ENCODE measurements at places on chromosomes 12 and 14.

DNA sequence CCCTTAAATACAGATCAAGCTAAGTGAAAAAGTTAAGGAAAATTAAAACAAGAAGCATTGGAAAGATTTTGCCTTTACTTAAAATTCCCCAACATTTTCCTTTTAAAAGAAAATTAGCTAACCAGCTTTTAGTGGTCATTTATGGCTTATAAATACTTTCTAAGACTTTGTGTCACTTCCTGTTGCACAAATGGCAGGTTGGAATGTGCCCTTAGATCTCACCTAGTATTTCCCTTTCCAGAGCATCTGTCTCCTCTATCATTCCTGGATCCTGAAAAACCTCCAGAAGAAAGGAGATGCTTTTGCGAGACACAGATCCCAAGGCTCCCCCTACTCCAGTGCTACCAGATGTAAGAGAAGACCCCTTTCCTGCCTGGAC, 58.3 kb downstream of the ARF6 start:
- DNase-seq = no peak

DNA sequence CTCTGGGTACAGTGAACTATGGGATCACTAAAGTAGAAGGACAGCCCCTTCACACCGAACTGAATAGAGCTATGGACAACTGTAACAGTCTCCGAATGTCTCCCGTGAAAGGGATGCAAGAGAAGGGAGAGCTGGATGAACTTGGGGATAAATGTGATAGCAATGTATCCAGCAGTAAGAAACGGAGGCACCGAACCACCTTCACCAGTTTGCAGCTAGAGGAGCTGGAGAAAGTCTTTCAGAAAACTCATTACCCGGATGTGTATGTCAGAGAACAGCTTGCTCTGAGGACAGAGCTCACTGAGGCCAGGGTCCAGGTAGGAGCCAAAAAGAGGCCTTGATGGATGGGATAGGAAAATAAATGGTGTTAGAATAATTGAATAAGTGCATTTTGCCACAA, 3.5 kb downstream of the ALX1 start:
- DNase-seq = no peak

DNA sequence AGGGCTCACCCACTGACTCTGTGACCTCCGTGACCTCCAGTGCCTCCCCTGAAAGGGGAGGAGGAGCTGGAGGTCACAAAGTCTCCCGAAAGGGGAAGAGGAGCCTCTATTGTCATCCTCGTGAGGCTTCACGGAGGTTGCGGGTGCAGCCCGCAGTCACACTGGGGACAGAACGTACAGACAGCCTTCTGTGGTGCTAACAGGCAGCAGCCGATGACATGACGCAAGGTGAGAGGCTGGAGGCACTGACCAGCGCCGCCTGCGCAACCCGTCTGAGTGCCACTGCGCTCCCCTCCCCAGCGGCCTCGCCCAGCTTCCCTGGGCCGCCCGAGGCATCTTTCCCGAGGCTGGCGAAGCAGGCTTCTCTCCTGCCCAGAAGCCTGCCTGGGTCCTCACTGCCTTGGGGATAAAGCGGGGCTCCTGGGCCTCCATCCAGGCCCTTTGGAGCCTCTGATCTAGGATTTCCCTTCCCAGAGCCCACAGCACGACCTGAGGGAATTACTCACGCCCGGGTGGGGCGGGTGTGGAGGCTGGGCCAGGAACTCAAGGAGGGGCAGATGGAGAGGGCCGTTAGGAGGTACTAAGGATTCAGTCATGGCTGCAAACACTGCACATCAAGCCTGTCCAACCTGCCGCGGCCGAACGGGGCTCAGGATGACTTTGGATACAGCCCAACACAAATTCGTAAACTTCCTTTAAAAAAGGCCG, 12.3 kb upstream of the LBHD2 start:
- DNase-seq = no peak

- DNase-seq = no peak
Observed at GRCh38 chr12:109475993-109476806, 900 bp downstream of the KCTD10 start.

DNA sequence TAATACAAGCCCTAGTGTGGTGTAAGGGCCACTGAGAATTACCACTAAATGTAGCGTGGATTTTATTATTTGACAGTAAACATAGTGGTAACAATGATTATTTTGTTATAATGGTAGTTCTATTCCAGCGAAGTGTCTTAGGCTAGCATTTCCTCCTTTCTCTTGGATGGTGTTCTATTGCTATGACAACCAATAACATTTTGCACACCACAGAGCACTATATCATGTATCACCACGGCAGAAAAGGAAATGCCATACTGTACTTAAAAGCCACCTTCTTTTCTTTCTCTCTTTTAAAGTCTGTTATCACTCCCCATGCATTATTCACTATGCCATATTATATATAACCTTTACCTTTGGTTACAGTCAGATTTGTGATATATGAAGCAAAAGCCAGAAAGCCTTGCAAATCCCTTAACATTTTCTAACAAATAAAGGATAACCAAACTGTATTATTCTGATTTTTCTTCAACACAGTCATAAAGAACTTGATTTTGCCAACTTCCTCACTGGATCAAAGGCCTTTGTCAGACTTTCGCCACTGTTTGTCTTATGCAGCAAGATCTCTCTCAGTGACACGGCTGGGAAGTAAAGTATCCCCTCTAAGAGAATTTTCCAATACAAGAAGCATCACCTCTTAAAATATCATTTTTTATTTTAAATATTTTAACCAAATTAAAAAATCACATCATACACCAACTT, 195.8 kb downstream of the FOXN3 start:
- DNase-seq = no peak

GRCh38 chr12:119727600-119728443, 59.9 kb downstream of the PRKAB1 start:
- DNase-seq = no peak

GRCh38 chr12:103731539-103731938, 109.5 kb downstream of the NT5DC3 start:
- no peak for DNase-seq

- no peak for DNase-seq
Observed at GRCh38 chr14:63543826-63544406, 739 bp upstream of the PPP2R5E start.

- no peak for DNase-seq
Observed at GRCh38 chr12:67624355-67624754, 24.2 kb upstream of the DYRK2 start.

GRCh38 chr14:67599698-67600561, at the start of gene PIGH:
PIGH (minus strand) TSS chr14:67600268; CDS start chr14:67600203, 65 bp downstream.
- DNase-seq = peak; percentile 89

DNA sequence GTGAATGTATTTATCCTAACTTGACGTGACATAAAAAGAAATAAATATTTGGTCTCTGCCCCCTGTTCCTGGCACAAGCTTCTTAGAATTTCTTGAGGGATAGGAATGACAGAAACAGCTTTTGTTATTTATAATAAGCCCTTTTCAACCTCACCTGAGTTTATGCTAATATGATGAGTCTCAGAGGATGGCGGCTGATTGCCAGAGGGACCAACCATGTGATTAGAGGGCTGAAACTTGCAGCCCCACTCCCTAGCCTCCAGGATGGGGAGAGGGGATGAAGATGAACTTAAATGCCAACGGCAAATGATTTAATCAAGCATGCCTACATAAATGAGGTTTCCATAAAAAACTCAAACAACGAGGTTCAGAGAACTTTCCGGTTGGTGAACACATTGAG, 42.9 kb downstream of the DNAI7 start:
- DNase-seq = no peak

DNA sequence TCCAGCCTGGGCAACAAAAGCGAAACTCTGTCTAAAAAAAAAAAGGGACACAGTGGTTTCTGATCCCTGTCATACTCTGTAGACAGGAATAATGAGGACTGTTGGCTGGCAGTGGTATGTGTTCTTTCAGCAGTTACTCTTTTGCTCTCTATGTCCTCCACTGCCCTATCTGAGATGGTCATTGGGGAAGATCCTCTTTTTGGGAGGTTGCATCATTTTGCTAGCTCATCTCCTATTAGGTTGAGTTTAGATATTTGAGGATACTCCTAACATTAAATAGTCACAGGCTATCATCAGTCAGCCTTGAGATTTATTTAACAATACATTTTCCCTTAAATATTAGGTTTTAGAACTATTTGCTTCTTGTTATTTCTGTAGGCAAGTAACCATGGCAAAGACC, 5.9 kb upstream of the CCDC91 start:
- no peak for DNase-seq

DNA sequence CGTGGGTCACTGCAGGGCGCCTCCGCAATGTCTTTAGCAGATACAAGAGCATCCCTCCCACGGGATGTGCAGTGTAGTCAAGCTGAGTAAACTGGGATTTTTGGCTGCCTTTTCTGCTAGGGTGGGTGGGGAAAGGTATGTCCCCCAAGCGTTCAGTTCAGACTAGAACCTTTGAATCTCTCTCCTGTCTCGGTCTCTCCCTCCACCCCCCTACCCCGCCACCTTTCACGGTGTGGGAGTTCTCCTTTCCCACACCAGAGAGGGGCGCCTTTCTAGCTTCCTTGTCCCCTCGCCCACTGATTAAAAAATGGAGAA, 525 bp upstream of the FAR2 start:
- DNase-seq = no peak

- DNase-seq = no peak
Observed at GRCh38 chr14:21091821-21092272, 6.6 kb downstream of the ZNF219 start.

GRCh38 chr14:33435911-33436689, 497.4 kb downstream of the NPAS3 start:
- no peak for DNase-seq

DNA sequence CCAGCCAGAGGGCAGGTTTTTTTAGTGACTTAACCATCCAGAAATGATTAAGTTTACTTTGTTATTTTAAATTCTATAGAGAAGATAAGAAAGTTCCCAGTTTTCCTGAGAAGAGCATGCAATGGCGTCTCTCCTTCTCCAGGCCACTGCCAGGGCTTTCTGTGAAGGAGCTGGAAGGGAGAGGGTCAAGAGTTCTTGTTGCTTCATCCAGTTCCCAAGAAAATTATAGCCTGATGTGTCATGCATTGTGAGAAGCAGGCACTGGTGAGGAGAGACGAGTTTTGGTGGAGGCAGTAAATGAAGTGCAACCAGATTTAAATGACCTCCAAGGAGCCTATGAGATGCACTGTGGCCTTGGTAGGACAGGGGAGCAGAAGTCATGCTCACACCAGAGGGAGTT, 14.2 kb downstream of the ELK3 start:
- no peak for DNase-seq

DNA sequence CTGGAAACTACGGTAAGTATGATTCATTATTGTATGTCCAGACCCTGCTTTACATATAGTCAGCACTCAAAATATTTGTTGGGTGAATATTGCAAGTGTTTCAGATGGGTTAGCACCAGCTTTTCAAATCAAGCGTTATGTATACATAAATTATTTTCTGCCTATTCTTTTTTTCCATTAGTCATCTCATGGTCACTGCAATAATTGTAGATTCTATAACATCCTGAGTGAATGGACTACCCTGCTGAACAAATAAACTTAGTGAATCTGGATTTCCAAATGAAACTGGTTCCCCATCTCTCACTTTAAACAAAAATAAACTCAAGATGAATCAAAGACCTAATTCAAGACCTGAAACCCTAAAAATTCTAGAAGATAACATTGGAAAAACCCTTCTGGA, 152.3 kb downstream of the DIO2 start:
- no peak for DNase-seq

DNA sequence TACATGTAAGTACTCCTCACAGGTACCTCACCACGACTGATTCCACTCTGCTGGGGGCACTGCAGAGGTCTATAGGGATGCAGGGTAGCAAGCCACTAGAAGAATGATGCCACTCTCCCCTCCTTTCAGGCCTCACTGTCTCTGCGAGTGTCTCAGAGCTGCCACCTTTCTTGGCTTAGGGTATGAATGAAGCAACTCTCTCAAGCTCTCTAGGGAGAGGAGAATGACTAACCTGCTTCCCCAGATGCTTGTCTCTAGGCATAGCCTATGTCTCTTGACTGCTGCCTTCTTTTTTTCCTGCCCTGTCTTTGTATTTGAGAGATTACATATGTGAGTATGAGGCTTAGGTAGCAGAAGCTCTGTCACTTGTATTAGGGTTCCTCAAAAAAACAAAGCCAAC, 566.5 kb upstream of the ATP2B1 start:
- DNase-seq = no peak

- DNase-seq = no peak
Observed at GRCh38 chr14:100906420-100906819, 2.9 kb upstream of the RTL1 start.

DNA sequence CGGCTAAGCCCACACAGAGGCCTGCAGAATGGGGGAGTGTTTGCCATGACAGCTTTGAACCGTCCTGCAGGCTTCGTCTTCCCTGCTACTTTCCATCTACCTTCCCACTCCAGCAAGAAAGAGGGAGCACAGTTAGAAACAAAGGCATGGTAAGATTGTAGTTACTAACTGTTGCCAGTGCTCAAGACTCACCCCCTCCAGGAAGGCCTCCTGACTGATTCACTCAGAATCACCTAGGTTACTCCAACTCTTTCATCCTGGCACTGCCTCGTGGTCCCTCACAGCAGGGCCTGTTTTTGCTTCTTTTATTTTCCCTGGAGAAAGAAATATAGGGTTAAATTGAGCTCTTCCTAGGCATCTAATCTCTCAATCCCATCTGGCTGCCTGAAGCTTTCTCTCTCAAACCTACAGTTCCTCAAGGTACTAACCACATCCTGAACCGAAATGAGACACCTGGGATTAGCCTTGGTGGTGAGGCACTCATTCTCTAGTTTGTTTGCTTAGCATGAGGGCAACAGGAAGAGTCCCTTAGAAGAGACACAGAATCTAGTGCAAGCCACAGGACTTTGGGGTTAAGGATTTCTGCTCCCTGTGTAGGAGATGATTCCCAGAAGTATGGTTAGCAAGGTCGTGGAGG, 7.8 kb downstream of the GALNT6 start:
- no peak for DNase-seq

DNA sequence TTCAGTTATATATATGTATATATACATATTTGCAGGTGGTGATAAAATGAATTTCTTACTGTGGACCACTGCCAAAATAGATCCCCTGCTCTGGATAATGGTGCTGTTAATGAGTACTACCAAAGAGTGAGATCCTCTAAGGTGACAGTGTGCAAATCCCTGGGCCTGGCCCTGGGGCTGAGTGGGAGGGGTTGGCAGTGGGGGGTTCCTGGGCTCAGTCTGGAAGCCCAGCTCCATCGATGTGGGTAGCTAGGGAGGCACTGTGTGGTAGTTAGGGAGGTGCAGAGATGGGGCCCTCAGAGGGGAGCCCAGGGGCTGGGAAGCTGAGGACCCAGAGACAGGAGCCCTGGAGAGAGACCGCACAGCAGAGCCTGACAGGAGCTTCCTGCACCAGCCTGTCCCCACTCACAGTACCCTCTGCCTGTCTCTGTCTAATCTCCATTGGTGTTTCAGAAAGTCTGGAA, 9.1 kb downstream of the KRT8 start:
- DNase-seq = no peak

DNA sequence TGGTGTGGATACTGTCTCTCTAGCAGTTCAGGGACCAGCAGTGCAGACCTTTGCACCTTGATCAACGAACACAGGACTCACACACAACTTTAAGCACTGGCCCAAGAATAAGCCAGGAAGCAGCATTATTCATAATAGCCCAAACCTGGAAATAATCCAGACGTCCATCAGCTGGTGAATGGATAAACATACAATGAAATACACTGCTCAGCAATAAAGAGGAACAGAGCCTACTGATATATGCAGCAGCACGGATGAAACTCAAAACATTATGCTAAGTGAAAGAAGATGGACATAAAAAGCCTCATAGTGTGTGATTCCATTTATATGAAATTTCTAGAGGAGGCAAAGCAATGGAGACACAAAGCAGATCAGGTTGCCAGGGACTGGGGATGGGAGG, 303.9 kb upstream of the FKBP4 start:
- DNase-seq = no peak

- DNase-seq = no peak
Observed at GRCh38 chr12:46535376-46535775, 162.8 kb upstream of the SLC38A2 start.

- no peak for DNase-seq
Observed at GRCh38 chr12:121172145-121172544, 37.8 kb upstream of the P2RX4 start.

Data from stimulated activated CD8-positive, alpha-beta memory T cell treated with anti-CD3 and anti-CD28 coated beads, Interleukin-7, amount 100 ng/mL, for 4 hours (primary cell).